Naive thymus-derived CD4-positive, alpha-beta T cell (primary cell): ENCODE measurements at places on chromosomes 1 and 21. TPM values are rescaled to one million over a fixed set of nuclear protein-coding genes. Genes with fewer than 3 reads are reported as not detected.

The GPR3 gene
- 0.93 TPM for total RNA-seq

The OPTC gene
- total RNA-seq, result not detected

The CENPF gene
- total RNA-seq, result 4.1 TPM

The LGR6 gene
- total RNA-seq, result 0.16 TPM

GRCh38 chr1:157725221-157725577 lies 24.6 kb upstream of the FCRL3 start:
- no peaks in the 10 kb centered on the region for H3K27me3 ChIP-seq
- peaks cover 28% of the 10 kb centered on the region for H3K4me1 ChIP-seq
- H3K36me3 ChIP-seq, result no peaks in the 10 kb centered on the region

DNA sequence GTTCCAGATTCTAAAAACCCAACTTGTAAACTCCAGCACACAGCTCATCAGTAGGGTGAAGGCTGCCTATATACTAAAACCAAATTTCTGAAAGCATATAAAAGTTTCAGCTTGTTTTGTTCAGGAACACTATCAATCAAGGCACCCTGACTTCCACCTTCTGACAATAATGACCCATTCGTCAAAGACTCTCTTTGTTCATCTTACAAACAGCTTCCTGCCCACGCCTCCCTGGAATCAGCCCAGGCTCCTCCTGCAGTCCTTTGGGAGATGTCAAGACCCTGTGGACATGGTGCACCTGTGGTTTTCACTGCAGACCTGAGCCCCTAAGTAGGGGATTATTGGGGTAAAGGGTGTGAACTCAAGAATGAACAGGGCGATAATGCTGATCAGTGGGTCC lies 178.9 kb upstream of the CAMK1G start:
- no peak overlapping the region for H3K4me3 ChIP-seq
- no peak overlapping the region for H3K27ac ChIP-seq
- H3K27me3 ChIP-seq, result no peaks in the 10 kb centered on the region
- DNase-seq, result no peak
- no peaks in the 10 kb centered on the region for H3K36me3 ChIP-seq

DNA sequence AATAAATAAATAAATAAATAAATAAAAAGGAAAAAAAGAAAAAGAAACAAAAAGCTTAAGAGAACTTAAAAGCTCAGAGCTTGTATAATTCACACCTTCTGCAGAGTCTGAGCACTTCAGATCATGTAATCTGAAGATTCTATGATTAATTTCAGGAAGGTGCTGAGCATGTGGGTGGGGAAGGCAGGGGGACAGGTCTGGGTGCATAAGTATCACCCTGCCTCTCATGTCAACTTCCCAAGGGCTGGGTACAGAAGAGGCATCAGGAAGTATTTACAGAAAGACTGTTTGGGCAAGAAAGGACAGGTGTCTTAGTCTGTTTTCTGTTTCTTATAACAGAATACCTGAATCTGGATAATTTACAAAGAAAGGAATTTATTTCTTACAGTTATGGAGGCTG lies 20.4 kb upstream of the PADI2 start:
- peaks cover 2% of the 10 kb centered on the region for H3K27me3 ChIP-seq
- H3K27ac ChIP-seq, result no peak overlapping the region
- no peaks in the 10 kb centered on the region for H3K4me1 ChIP-seq
- H3K4me3 ChIP-seq, result no peak overlapping the region
- DNase-seq, result no peak

GRCh38 chr1:25110485-25110884 lies 121.8 kb downstream of the SYF2 start:
- H3K27me3 ChIP-seq, result no peaks in the 10 kb centered on the region
- DNase-seq, result no peak
- H3K4me3 ChIP-seq, result no peak overlapping the region
- H3K4me1 ChIP-seq, result peaks cover 6% of the 10 kb centered on the region
- H3K36me3 ChIP-seq, result no peaks in the 10 kb centered on the region

- H3K4me3 ChIP-seq, result no peak overlapping the region
- H3K27me3 ChIP-seq, result no peaks in the 10 kb centered on the region
- no peak overlapping the region for H3K27ac ChIP-seq
- H3K36me3 ChIP-seq, result no peaks in the 10 kb centered on the region
- no peaks in the 10 kb centered on the region for H3K4me1 ChIP-seq
Observed at GRCh38 chr1:67463298-67463955, 33.2 kb upstream of the SERBP1 start.

DNA sequence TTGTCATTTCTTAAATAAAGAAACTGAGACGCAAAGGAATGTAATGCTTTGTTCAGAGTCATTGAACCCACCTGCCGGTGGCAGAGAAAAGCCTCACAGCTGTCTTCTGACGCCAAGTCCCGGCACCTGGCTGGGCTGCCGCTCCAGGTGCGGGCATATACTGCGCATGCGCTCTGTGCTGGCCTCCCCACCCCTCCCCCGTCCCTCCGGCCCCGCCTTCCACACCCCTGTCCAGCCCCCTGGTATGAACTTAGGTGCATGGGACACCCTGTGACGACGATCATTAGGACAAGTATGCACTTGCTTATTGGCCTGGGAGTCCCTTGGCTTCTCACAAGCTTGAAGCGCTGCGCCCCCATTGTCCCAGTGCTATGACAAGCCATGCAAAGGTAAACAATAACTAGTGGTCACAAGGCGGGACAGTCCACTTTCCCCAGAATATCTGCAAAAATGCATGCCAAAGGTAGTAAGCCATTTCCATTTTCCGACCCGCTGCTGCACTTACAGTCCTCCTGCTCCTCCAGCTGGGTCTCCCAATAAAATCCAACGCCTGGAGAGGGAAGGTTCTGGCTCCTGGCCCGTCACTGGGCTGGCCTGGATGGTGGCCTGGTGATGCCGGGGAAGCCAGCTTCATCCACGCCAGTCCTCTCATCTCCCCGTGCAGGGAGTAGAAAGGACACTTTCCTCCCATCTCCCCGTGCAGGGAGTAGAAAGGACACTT lies 100.4 kb downstream of the PSMG1 start:
- H3K27me3 ChIP-seq, result no peaks in the 10 kb centered on the region
- no peak overlapping the region for H3K4me3 ChIP-seq
- H3K36me3 ChIP-seq, result no peaks in the 10 kb centered on the region
- H3K4me1 ChIP-seq, result no peaks in the 10 kb centered on the region
- no peak for DNase-seq
- no peak overlapping the region for H3K27ac ChIP-seq

GRCh38 chr1:182015360-182015759 lies 46.2 kb downstream of the ZNF648 start:
- H3K4me1 ChIP-seq, result no peaks in the 10 kb centered on the region
- no peak overlapping the region for H3K4me3 ChIP-seq
- H3K27me3 ChIP-seq, result no peaks in the 10 kb centered on the region
- no peak for DNase-seq
- no peak overlapping the region for H3K27ac ChIP-seq

DNA sequence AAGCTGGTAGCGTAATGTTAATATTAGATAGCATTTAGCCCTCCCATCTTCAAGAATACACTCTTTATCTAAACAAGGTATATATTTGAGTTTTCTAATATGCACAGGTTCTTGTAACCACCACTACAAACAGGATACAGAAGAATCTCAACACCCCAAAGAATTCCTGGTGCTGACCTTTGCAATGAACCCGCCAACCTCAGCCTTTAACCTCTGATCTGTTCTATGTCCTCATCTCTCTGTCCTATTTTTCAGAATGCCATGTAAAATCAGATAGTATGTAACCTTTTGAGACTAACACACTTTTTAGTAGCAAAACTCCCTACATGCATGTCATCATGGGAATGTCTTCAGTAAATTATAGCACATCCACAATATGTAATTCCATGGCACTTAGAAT lies 71.1 kb downstream of the LRRC8C start:
- H3K4me1 ChIP-seq, result peaks cover 18% of the 10 kb centered on the region
- H3K36me3 ChIP-seq, result peaks cover 7% of the 10 kb centered on the region
- no peak for DNase-seq
